Stimulated activated CD4-positive, alpha-beta T cell treated with anti-CD3 and anti-CD28 coated beads, Interleukin-1b, Interleukin-23, amount 100 ng/mL, for 1 hour (primary cell): ENCODE measurements at places on chromosomes 5 and 9.

- no peak for DNase-seq
These were observed 15.1 kb upstream of the CCL28 start for GRCh38 chr5:43427306-43427705.

- no peak for DNase-seq
These were observed 105.0 kb upstream of the FAM120A start for GRCh38 chr9:93346231-93347112.

GRCh38 chr5:114185274-114185673 lies 176.6 kb upstream of the KCNN2 start:
- DNase-seq: no peak

DNA sequence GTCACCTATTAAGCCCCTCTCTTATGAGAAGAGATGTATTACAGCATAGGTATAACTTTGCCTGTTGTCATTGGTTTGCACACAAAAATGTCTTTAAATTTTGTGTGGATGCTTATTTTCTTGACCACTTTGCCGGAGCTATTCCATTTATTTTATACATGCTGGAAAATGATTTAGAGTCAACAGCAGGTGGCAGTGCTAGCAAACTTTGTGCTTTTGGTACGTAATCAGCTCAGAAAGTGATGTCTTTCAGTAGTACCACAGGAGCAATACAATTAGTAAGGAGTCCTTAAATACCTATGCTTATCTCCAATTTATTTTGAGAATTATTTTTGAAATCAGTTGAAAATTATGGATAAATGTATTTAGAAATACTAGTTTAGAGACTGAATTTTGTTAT lies 19.8 kb upstream of the NUDT12 start:
- no peak for DNase-seq

DNA sequence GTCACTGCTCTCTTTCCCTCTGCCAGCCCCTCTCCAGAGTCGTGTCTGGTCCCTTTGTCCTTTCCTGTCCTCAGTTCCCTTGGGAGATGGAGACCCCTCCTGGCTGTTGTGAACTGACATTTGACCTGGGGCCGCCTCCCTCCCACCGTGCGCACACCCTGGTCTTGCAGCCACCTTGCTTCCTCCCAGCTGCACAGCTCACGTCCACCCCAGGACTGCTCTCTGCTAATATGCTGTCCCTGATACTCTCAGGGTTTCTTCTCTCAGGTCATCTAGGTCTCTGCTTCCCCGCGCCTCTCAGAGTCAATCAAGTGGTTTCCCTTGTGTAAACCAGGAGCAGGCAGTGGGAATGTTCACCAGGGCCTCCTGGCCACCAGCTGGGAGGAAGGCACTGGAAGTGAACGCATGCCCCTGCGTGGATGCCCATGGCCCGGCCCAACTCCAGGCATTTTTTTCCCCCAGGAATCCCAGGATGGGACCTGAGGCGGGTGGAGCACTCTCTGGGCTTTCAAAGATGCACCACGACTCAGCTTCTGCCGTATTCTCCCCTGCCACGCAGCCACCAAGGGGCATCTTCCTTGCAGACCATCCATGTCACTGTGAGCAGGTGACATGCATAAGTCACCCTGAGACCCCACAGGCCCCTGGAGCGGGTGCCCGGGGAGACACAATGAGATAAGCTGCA lies 142.4 kb downstream of the OLFM1 start:
- no peak for DNase-seq

DNA sequence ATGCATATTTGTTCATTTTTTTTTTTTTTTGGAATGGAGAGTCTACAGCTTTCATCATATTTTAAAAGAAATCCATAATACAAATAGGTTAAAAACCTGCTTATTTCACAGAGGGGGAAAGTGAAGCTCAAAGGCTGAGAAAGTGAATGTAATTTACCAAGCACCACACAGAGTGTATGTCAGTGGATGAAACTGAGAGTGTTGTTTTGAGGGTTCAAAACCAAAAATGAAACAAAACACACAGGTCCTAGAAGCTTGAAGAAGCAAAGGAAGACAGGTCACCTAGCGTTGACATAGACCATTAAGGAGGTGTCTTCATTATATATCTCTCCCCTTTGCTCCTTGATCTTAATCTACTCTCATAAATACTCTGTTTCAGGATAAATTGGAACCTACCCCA lies 7.5 kb downstream of the NMUR2 start:
- DNase-seq: no peak

- DNase-seq: no peak
These were observed 37.4 kb upstream of the SYNPO start for GRCh38 chr5:150603052-150603451.

DNA sequence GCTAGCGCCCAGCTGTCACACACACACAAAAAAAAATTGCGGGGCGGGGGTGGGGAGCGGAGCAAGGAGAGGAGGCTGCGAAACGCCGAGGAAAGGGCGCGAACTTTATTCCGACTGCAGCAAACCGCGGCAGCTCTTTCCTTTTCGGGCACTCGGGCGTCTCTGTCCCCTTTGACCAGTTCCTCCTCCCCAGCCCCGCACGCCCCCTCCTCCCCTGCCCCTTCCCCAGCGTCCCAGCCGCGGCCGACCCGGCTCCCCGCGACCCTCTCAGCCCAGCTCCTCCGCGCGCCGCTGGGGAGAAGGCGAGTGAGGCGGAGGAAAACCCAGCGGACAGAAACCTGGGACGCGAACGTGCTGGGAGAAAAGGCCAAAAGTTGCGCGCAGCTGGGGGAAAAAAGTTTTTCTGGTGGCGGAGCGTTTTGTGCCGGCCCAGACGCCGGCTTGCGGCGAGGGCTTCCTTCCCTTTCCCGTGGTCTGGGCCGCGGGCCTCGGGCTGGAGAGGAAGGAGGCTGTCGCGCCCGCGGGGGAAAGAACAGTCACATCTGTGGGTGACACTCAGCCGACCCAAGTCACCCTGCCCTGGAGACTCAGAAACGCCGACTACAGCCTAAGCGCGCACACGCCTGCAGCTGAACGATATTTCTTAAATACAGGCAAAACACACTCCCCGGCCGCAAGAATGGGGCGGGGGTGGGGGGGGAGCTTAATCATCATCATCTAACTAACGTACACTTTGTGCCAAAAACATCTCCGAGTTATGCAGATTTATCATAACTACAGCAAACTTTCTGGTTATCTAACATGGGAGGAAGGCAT lies 1.1 kb upstream of the BNC2 start:
- no peak for DNase-seq

GRCh38 chr9:131706608-131706970 lies 33.3 kb downstream of the RAPGEF1 start:
- DNase-seq: no peak

DNA sequence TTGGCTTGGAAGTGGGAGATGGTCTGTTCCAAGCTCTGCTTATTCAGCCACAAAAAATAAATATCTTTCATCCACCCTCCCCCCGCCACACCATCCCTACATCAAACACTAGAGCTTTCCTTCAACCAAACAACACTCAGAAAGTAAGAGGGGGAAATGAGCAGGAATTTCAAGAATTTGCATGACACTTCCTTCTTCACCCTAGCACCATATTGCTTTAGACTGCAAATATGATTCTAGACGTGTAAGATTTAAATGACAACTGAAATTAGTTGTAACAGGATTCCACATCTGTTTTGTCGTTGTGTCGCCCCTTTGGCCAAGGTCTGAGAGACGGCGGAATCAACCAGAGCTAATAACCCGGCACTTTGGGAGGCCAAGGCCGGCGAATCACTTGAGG lies 88.5 kb downstream of the NDFIP1 start:
- DNase-seq: no peak

DNA sequence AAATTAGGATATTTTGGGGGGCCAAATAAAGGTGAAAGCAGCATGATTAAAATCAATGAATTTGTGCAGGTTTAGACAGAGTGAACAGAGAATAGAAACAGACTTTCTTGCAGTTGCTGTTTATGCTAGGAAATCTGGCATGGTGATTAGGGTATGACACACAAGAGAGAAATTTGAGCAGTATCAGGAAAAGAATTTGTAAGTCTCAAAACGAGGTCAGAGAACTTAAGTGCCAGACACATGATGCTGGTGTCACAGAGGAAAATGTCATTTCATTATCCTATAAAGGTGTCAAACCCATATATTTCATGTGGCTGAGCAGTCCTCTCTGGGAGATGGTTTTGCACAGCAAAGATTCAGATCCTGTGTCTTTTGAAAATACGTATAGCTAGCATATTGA lies 15.7 kb downstream of the LVRN start:
- no peak for DNase-seq

GRCh38 chr5:39665328-39665727 lies 240.5 kb upstream of the DAB2 start:
- no peak for DNase-seq
